ENCODE measurements at places on chromosomes 2 and 18.

DNA sequence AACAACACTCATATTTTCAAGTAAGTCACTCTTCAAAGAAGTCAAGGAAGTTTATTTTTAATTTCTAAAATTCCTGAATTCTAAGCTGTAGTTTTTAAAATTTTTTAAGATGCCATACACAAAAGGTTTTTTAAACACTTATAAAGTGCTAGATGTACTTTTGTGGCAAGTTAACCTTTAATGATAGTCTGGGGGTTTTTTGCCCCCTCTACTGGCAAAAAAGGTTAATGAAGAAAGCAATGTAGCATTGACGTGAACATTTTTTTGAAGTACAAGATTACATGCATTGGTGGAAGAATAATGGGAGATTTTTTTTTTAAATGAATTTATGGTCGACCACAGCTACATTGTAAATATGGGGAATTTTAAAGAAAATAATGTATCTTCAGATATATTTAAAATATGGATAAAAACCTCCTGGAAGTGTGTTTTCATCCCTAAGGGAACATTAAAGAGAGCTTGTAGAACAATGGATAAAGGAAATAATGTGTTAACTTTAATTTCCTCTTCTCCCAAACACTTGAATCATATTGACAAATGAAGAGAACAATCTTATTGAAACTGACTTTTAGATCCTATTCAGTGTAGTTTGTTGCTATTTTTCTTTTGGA lies 12.6 kb downstream of the ITPRID2 start:
- H3K36me3 ChIP-seq: peaks cover 28% of the 10 kb centered on the region
- peaks cover 15% of the 10 kb centered on the region for H3K4me1 ChIP-seq
- DNase-seq: no peak

DNA sequence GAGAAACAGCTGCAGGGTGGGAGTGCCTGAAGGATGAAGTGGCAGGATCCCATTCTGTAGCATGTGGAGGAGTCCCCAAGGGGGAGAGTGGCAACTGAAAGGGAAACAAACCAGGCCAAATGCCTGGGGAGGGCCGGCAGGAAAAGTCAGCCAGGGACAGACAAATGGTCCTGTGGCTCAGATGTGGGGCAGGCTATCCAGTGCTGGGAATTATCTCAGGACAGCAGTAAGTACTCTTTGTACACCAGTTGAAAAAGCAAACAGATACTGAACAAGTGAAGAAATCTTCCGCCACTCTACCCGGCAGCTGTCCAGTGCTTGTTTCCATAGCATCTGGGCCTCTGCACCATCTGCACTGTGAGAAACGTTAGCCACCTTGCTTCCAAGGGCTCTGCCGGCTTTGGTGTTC lies 408.9 kb downstream of the LRATD1 start:
- peaks cover 4% of the 10 kb centered on the region for H3K27me3 ChIP-seq
- no peak overlapping the region for H3K27ac ChIP-seq
- peaks cover 10% of the 10 kb centered on the region for H3K4me1 ChIP-seq
- no peaks in the 10 kb centered on the region for H3K36me3 ChIP-seq
- no peak overlapping the region for H3K4me3 ChIP-seq

GRCh38 chr2:217314021-217314460 lies 454.2 kb upstream of the TNP1 start:
- peaks cover 9% of the 10 kb centered on the region for H3K36me3 ChIP-seq
- H3K27ac ChIP-seq: peak overlapping the region; percentile 89
- peaks cover 17% of the 10 kb centered on the region for H3K4me1 ChIP-seq
- DNase-seq: no peak
- H3K4me3 ChIP-seq: no peak overlapping the region
- H3K27me3 ChIP-seq: no peaks in the 10 kb centered on the region

DNA sequence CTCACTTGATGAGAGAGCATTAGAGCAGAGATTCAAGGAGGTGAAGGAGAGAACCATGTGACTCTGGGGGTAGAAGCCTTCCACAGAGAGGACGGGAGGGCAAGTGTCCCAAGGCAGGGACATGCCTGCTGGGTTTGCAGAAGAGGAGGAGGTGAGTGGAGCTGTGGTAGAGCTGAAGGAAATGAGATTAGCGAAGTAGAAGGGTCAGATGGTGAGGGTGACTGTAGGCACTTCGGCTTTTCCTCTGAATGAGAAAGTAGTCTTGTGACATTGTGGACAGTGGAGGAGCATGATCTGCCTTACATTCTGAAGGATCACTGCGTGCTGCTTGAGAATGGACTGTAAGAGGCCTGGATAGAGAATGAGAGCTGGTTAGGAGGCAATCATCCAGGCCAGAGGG lies 126.0 kb downstream of the NXPH2 start:
- no peak overlapping the region for H3K27ac ChIP-seq
- H3K36me3 ChIP-seq: no peaks in the 10 kb centered on the region
- peaks cover 5% of the 10 kb centered on the region for H3K4me1 ChIP-seq
- no peak overlapping the region for H3K4me3 ChIP-seq
- H3K27me3 ChIP-seq: no peaks in the 10 kb centered on the region
- DNase-seq: no peak

DNA sequence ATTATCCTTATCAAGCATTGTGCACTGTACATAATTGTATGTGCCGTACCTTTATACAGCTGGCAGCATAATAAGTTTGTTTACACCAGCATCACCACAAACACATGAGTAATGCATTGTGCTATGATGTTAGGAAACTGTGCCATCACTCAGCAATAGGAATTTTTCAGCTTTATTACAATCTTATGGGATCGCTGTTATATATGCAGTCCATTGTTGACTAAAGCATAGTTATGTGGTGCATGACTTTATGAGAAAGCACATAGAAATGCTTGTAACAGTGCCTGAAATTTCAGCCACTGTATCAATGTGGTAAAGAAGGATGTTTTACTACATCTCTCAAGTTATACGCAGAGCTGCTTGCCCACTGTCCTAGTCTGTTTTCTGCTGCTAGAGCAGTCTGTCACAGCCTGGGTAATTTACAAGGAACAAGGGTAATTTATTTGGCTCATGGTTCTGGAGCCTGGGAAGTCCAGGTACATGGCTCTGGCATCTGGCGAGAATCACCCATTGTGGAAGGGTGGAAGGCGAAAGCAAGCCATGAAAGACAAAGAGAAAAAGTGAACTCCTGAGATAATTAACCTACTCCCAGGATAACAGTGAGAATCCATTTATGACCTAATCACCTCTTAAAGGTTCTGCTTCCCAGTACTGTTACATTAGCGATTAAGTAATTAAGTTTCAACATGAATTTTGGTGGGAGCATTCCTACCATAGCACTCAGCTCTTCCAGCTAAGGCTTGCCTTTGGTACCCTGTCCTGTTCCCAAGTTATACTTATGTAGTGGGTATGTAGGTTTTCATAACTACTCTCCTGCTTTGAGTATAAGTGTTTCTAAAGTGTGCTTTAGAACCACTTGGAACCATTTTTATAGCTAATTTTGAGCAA lies 4.6 kb downstream of the MAP3K20 start:
- H3K27ac ChIP-seq: peak overlapping the region; percentile 27
- peaks cover under 1% of the 10 kb centered on the region for H3K27me3 ChIP-seq
- H3K4me1 ChIP-seq: peaks cover 12% of the 10 kb centered on the region
- H3K4me3 ChIP-seq: no peak overlapping the region
- no peak for DNase-seq
